ENCODE measurements at places on chromosomes 13 and 19. TPM values are rescaled to one million over a fixed set of nuclear protein-coding genes. Genes with fewer than 3 reads are reported as not detected.

Gene ATP8B3
- total RNA-seq = 1.6 TPM

Gene ACER1
- total RNA-seq = not detected

GRCh38 chr13:48488995-48489394 is 43.9 kb downstream of the RCBTB2 start:
- no peak for DNase-seq

GRCh38 chr13:74280093-74280794 is 146.0 kb upstream of the KLF12 start:
- no peak for DNase-seq

All from IMR-90 (cell line).